ENCODE measurements at places on chromosomes 5 and 9.

- no peak for DNase-seq
Measured at GRCh38 chr9:121949766-121950165, 143.3 kb downstream of the TTLL11 start.

DNA sequence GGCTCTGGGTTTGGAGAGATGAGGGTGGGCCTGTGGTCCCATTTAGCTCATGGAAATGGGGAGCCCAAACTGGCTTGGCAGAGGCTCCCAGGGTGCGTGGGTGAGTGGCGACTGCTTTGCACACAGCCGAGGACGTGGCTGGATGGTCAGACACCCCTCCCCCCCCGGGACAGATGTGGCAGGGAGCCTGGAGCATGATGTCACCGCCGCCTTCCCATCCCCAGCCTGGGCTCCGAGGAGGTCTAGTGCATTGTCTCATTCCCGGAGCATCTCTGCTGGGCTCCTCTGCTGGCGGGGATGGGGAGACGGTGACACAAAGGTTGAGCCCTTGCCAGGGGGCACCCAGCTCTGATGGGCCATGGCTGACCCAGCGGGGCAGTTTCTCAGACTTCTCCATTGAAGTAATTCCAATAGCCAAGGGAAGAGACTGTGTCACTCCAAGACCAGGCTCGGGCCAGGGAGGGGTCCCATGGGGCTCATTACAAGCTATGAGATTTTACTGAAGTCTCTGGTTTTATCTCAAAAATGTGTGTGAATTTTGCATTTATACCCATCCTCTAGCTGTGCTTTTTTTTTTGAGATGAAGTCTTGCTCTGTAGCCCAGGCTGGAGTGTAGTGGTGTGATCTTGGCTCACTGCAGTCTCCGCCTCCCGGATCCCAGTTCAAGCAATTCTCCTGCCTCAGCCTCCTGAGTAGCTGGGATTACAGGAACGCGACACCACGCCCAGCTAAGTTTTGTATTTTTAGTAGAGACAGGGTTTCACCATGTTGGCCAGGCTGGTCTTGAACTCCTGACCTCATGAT lies 36.1 kb downstream of the HMCN2 start:
- DNase-seq = no peak

DNA sequence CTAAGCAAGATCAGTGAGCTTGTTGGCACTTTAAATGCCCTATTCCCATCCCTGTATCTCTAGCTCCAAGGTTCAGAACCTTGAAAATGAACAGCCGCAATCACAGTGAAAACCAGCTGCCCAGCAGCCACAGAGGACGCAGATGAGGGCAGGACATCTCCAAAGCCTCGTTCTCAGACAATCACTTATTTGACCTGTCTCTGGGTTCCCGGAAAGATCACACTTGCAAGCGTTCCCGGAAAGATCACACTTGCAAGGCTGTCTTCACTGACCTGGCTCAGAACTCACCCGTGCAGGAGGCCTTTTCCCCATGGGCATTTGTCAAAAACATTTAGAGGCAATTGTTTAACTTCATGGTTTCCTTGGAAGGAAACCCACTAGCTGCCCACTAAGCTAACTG lies 25.7 kb downstream of the IPPK start:
- DNase-seq = no peak

- DNase-seq = no peak
Measured at GRCh38 chr9:21465859-21466518, 16.1 kb downstream of the IFNE start.

GRCh38 chr5:90504743-90505142 lies 24.6 kb downstream of the LYSMD3 start:
- no peak for DNase-seq

DNA sequence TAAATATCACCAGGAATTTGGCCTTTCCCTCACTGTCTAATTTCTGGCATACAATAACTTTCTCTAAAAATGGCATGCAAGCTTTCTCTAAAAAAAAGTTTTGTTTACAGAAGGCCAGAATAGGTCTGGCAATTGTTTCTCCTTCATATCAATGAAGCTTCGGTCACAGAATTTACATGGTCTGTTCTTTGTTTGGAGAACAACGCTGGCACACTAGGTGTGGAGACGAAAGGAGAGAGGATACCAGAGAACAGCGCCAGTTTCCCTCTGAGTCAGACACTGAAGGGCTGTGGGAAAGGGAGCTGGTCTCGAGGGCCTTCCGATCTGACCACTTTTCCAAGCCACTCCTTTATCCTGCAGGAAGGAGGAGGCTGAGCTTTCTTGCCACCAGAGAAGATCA lies 60.1 kb upstream of the ITGA1 start:
- no peak for DNase-seq

DNA sequence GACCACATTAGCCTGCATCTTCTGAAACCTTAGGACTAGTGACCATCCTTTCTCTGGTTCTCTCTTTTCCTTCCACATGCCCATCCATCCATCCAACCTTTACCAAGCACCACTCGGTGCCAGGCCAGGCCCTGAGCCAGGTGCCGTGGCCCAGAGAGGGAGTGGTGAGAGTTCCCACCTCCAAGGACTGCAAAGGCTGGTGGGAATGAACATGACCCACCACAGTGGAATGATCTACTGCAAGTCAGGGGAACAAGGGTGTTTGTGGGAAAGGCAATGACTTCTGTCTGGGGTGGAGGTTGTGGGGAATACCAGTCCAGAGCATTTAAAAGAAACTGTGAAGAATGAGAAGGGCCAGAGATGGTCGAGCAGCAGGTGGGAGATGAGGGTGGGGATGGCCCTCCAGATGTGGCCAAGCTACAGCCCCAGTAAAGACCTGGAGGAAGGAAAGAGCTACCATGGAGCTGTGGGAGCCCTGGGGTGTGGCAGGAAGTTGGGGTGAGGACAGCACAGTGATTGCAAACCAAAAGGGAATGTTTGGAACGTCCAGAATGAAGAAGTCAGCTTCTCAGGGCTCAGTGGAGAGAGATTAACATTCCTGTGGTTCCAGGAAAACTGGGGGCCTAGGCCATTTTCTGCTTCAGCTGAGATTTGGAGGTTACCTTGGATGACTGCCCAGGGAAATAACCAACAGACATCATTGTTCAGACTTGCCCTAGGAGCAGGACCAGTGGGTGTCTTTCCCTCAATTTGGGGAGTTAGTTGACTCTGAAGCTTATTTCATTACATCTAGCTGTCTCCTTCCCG lies 30.7 kb upstream of the CORO2A start:
- DNase-seq = no peak

DNA sequence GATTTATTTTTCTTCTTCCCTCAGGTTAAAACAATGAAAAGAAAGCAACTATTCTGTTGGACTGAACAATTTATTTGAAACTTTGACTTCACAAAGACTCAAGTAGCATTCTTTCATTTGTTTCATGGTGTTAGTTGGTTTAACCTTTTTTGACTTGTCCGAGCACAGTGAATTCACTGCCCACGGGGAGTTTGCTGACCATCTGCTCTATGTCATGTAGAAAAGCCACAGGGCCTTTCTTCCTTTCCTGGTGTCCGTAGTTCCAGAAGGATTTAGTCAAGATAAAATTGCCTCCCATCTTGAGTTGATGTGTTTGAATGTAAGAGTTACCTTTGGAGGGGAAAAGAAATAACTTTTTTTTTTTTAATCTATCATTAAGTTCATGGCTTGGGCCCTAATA lies 55.1 kb upstream of the ZNF608 start:
- DNase-seq = no peak

- no peak for DNase-seq
Measured at GRCh38 chr9:96117398-96118080, 184.4 kb downstream of the HSD17B3 start.

- DNase-seq = no peak
Measured at GRCh38 chr9:27308691-27309390, 11.9 kb upstream of the EQTN start.

DNA sequence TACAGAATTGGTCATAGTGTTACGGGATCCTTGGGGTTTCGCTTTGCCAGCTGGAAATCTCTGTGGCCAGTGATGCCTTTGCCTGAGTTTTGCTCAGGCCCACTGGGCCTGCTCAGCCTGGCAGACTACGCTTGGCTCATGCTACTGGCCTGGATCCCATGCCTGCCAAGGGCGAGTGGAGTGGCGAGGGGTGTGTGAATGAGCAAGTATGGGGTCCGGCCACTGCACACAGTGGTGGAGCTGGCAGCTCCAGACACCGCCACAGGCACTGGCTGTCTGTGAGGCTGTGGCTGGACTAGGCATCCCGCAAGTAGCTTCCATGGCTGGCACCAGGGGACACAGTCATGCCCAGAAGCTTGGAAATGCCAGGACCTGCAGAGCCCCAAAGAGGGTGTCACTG lies 240.3 kb downstream of the ARRDC3 start:
- no peak for DNase-seq

- no peak for DNase-seq
Measured at GRCh38 chr5:115501464-115502210, 42.9 kb downstream of the FEM1C start.

GRCh38 chr9:34664281-34665066 lies 2.0 kb upstream of the CCL27 start:
- peak; percentile 31 for DNase-seq

GRCh38 chr5:58135571-58136335 lies 324.1 kb downstream of the PLK2 start:
- no peak for DNase-seq

DNA sequence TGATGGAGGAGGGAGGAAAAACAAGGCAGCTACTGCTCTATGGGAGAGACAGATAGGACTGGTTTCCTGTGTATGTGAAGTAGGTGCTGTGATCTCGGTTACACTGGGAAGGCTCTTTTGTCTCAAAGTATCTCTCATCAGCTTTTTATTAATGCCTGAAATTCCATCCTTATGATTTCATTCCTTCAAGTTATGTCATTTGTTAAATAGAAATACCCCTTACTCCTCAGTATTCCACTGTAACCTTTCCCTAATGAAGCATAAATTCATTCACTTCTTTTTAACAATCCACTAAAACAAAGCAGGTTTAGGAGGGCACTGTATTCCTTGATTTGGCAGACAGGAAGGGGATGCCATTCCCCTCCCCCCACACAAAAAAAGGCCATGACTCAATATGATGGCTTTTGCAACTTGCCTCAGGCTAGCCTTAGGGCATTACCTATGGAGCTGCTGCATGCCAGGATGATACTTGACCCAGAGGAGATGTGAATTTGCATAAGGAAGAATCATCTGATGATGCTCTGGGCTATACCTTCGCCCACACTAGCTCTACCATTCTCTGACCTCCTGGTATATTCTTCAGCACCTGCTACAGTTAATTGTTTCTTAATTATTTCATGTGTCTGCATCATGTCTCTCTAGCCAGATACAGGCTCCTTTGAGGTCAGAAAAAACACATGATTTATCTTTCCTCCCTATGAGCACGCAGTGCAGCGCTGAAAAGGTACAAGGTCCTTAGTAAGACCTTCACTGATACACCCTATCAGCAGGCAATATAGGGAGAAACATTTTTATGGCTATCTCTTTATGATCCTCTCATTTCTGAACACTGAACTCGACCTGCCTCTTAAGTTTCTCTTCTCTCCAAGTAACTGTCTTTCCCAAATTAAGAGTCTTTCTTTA lies 26.3 kb downstream of the NR3C1 start:
- DNase-seq = no peak

GRCh38 chr9:97109194-97109811 lies 70.4 kb upstream of the CTSV start:
- DNase-seq = no peak

GRCh38 chr9:101387871-101388506 lies 3.2 kb upstream of the BAAT start:
- DNase-seq = no peak

DNA sequence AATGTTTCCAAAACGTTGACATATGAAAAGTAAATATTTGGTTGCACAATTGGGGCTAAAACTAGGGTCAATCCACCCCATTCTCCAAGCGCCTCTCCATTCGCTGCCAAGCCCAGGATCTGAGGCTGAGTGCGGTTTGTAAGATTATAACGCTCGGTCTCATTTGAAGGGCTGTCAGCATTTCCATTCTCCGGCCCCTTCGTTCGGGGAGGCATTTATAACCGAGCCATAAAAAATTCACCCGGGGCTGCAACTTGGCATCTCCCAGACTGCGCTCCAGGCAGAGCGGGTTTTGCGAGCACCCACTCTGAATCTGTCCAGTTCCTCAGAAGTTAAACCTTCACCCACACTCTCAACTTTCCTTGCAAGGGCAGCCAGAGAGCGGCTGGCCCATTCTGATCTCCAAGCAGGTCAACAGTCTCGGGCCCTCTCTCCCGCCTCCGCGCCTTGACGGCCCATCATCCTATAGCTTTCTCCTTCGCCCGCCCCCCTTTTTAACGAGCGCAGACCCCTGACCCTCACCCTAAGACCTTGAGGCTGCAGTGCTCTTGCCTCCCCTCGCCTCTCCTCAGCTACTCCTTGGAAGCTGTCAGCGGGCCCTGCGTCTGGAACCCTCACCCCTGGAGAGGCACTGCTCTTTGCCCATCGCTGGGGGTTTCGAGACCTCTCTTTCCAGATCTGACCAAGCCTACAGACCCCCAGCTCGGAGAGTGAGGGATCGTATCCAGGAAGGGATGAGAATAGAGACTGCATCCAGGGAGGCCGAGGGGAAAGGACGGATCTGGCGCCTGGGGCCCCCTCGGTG lies 1.1 kb downstream of the SLIT3 start:
- no peak for DNase-seq

GRCh38 chr9:94643741-94644140 lies 4.4 kb upstream of the FBP1 start:
- DNase-seq = no peak

DNA sequence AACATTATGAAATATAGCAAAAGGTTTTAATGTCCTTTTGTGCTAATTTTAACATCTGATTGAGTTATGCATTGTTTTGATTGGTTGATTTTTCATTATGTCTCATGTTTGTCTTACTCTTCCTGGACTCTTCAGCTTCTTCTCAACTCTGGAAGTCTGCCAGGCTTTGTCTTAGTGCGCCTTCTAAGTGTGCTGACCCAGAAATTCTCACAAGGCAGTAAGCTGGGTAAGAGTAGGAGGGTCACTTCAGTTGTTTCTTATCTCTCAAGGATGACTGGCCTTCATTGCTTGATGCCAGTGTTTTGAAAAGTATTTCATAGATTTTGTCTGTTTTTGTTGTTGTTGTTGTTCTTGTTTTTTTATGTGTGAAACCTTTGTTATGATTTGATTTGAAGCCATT lies 59.2 kb downstream of the RIC1 start:
- DNase-seq = no peak

DNA sequence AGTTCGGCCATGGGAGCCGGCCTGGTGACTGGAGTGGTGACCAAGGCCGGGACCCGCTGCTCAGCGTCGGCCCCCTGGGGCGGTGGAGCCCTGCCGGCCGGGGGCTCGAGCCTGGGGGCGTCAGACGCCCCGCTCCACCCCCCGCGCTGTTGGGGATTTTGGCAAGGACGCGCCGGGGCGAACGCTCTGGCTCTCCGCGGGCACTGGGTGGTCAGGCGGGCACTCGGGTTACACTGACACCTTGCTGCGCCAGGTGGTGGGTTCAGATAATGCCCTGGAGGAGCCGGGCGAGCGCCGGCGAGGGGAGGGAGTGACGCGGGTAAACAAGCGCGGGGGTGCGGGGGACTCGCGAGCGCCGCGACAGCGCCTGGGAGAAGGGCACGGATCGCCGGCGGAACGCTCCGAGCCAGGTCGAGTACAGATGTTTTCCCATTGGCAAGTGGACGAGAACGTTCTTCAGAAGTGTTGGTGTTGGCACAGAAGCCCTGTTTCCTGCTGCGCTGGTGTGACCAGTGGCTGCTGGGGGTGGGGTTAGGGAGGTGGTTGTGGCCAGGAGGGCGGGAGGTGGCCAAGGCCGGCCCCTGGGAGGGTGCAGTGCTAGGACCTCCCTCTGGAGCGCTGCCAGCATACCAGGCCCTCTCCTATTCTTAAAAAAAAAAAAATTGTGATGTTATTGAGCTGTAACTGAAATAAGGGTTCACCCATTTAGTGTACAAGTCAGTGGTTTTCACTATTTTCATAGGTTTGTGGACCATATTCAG lies 773 bp downstream of the SQSTM1 start:
- no peak for DNase-seq
